Activated CD4-positive, alpha-beta T cell treated with anti-CD3 and anti-CD28 coated beads for 48 hours (primary cell): ENCODE measurements at places on chromosomes 1 and 21.
A peak's percentile ranks its signal among the peaks of the same experiment; 100 is the strongest.

- no peak for DNase-seq
Measured at GRCh38 chr1:181073638-181074037, 14.9 kb upstream of the IER5 start.

GRCh38 chr21:25385341-25385740 lies 221.9 kb downstream of the MRPL39 start:
- no peak for DNase-seq

DNA sequence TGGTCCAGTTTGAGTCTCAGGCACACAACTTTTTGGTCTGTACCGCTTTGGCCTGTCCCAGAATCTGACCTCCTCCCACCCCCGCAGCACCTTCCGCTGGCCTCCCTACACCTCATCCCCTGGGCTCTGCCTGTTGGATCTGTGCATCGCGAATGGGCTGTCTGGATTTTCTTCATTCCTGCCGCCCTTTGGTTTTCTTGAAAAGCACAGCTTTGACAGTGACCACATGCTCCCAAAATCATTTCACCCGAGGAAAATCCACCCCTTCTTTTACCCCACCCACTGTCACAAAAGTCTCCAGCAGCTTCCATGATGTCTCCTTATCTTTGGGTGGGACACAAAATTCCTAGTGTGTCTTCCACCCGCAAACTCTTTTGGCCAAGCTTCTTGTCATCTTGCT lies 65.0 kb upstream of the SSX2IP start:
- no peak for DNase-seq

GRCh38 chr1:106217765-106218164 lies 838.7 kb upstream of the PRMT6 start:
- DNase-seq, result no peak

GRCh38 chr1:228285661-228286504 lies 78.0 kb downstream of the OBSCN start:
- no peak for DNase-seq

GRCh38 chr1:80892539-80892938 lies 908.2 kb upstream of the ADGRL2 start:
- DNase-seq, result no peak

GRCh38 chr1:40762144-40762923 lies 21.3 kb upstream of the KCNQ4 start:
- DNase-seq, result no peak

GRCh38 chr1:237042526-237042891 lies 525 bp downstream of the RYR2 start:
- no peak for DNase-seq

GRCh38 chr21:16851054-16851453 lies 661.8 kb upstream of the CXADR start:
- no peak for DNase-seq

DNA sequence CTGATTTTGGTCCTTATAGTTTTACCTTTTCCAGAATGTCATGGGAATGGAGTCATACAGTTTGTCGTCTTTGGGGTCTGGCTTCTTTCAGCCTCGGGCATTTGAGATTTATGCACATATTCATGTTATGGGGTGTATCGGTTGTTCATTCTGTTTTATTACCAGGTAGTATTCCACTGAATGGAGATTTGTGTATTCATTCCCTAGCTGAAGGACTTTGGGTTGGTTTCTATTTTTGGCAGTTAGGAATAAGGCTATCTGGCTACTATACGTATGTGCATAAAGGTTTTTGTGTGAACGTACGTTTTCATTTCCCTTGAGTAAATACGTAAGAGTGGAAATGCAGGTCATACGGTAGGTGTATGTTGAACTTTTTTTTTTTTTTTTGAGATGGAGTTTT lies 65.1 kb downstream of the ACTL8 start:
- no peak for DNase-seq

- DNase-seq, result no peak
Measured at GRCh38 chr1:181119093-181119989, 30.8 kb downstream of the IER5 start.

DNA sequence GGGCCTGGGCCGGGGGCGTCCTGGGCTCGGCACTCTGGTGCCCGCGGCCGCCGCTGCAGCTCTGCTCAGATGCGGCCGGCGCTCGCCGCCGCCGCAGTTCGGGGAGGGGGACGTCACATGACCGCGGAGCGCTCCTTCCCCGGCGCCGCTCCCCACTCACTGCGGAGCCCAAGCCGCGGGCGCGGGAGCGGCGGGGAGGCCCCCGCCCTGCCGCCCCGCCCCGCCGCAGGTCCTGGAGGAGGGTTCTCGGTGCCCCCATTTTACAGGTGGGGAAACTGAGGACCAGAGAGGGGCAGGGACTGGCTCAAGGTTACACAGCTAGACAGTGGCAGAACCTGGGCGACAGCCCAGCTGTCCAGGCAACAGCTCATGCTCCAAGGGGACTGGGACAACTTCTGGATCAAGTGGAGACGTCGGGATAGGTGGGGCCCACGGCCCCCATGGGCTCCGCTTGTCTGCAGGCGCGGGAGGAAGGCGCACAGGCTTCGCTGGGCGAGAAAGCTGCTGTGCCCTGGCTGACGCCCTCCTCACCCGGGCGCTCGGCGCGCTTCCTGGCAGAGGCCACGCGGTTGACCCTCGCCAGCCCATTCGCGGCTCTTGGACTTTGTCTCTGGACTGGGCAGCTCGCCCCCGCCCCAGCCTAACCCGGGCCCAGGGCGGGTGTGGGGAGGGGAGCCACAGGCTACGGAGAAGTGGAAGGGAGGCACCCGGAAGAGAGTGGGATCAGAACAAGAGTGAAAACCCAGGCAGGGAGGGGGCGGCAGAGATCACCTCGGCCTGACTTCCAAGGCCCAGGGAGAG lies at the start of gene RAP1GAP:
Gene RAP1GAP, minus strand, starts transcription at position 100 of the 801 bp plus-strand sequence. CDS start 49,325 bp downstream, outside the sequence.
- peak; percentile 47 for DNase-seq

GRCh38 chr1:11488966-11489625 lies 10.1 kb downstream of the DISP3 start:
- DNase-seq, result no peak

DNA sequence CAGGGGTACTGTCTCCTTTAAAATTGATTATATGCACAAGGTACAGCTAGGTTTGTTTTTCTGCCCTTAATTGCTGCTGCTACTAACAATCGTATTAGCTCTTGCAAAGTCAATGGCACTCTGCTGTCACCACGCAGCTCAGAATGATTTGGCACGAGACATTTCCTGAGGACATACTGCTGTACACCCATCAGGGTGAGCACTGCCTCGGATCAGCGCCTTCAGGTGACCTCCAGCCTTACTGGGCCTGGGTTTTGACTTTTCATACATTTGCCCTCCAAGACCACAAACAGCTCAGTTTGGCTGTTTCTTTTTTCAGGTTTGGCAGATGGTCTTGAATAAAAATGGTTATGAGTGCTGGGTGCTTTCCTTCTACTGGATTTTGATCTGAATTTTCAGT lies 110.9 kb downstream of the NTPCR start:
- DNase-seq, result no peak

DNA sequence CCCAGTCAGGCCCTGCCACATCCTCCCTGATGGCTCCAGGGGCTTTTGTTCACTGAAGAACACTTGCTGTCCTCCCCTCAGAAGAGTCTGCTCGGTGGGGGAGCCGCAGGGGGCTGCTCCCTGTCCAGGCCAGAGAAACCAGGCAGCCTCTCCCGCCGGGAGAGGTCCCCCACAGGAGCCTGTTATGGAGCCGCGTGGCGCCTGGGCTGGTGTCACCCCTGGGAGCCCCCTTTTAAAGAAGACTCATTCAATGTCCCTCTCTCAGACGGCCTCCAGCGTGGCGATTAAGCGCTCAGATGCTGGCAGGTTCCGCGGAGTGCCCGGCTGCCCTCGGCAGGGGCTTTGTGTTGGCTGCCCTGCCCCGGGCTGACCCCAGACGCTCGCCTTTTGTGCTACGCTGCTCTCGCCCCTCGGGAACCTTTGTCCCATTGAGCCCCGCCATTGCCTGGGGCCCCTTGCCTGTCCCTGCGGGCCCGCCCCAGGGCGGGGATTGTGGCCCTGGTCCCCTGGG lies 43.1 kb downstream of the SKI start:
- no peak for DNase-seq

DNA sequence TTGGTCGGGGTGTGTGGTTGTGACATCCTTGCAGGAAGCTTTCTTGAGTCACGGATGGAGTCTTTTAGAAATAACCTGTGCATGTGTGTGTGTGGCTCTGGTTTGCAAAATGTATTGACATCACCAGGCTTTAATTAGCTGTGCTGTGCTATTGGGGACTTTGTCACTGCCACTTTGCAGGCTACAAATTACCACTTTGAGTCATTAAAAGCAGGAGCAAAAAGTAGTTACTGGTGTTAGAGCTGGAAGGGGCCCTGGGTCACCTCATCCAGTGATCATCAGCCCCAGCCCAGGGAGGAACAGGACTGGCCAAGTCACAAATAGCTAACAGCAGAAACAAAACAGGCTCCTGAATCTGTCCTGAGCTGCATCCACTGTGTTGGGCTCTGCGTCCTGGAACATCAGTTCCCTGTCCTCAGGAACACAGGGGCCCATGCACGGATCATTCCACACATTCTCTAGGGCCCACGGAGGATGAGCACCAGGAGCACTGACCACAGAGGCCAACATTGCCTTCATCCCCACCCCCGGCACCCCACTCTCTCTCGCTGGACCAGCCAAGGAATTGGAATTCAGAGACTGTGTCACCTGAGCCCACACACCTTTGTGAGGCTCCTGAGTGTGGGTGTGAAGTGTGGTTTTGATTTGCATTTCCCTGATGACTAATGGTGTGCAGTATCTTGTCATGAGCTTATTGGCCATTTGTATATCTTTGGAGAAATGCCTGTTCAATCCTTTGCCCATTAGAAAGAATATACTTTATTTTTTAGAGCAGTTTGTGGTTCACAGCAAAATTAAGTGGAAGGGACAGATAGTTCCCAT lies 280.1 kb upstream of the C1orf174 start:
- no peak for DNase-seq

GRCh38 chr1:232628335-232629249 lies 1.3 kb downstream of the SIPA1L2 start:
- DNase-seq, result no peak

GRCh38 chr1:167674156-167674555 lies 44.1 kb downstream of the RCSD1 start:
- DNase-seq, result no peak

- no peak for DNase-seq
Measured at GRCh38 chr1:24100945-24101737, 10.8 kb downstream of the MYOM3 start.

- DNase-seq, result no peak
Measured at GRCh38 chr1:17581389-17582123, 42.1 kb downstream of the ARHGEF10L start.

DNA sequence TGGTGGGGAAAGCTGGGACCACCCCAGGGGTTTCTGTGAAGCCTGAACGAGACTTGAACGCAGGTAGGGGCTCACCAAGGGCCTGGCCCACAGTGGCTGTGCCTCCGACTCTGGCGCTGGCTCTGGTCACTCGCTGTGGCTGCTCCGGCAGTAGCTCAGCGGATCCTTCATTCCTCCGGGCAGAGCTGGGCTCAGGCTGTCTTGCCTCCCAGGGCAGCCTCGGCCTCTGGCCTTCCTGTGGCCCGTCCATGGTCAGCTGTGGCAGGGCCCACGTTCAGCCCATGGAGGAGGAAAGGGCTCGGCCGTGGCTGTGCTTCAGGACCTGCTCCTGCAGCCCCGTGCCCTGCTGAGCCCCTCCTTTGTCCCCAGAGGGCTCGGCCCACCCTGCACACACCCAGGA lies 162.9 kb upstream of the C1orf174 start:
- no peak for DNase-seq

GRCh38 chr1:6481820-6482219 lies 9.6 kb downstream of the PLEKHG5 start:
- no peak for DNase-seq

- no peak for DNase-seq
Measured at GRCh38 chr21:35860189-35860869, 200.0 kb downstream of the SETD4 start.

DNA sequence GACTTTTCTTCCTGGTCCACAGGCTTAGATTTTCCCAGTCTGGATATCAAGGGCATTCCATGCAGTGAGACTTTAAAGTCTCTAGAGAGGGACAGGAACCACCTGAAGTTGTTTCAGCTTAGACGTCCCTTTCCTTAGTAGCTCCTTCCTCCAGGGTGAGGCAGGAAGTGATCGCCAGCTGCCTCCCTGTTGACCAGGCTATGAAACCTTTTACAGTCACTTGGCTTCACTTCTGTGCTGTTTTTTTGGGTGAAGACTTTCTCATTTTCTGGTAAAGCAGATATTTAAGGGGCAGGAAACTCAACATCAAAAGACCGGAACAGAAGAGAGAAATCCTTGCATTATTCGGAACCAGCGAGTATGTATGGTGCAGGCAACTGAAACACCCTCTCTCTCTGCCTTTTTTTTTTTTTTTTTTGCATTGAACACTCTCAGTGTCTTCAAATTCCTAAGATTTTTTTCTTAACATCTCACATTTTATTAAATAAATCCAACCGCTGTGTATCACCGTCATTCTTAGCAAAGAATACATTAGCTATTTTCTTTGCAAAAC lies 234.6 kb upstream of the IRF2BP2 start:
- no peak for DNase-seq

DNA sequence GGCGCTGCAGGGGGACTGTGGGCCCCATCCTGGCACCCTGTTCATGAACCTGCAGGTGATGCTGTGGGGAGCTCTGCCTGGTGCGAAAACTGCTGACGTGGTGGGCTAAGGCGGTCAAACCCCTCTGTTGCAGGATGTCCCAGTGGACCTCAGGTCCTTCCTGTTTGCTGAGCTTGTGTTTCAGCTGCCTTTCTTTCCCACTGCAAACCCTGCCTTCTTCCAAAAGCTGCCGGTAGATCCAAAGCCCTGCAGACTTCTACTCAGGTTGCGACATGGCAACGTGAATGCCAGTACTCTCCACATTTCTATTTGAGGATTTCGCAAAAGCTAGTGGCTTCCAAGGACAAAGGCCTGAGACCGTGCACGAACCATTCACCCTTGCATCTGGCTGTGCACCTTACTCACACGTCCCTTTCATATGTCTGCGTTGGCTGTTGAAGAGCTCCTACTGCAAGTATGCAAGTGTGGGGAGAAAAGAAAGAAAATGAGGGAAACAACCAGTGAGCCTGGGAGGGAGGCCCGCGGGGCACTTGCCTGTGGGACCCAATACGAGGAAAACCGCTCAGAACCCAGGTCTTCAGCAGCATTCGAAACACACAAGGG lies 6.2 kb upstream of the RRP1 start:
- DNase-seq, result no peak

DNA sequence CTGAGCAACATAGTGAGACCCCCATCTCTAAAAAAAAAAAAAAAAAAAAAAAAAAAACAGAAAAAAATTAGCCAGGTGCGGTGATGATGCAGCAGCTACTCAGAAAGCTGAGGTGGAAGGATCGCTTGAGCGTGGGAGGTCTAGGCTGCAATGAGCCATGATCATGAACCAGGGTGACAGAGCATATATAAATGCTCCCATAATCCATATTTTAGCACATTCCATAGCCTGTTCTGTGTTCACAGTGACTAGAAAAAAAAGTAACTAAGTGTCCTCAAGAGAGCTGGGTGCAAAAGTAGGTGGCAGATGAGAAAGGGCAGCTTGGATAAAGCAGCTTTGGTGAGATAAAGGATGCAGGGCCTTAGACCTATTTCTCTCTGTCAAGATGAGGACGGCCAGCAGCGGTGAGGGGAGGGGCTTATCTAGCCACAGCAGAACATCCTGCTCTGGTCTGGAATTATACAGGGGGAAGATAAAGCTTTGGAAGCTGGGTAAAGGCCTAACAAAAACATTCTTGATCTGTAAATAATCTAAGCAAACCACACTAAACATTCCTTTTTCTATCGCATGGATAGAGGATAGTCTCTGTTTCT lies 205.3 kb downstream of the DAB1 start:
- no peak for DNase-seq
